ENCODE measurements at places on chromosomes 6 and 20.

DNA sequence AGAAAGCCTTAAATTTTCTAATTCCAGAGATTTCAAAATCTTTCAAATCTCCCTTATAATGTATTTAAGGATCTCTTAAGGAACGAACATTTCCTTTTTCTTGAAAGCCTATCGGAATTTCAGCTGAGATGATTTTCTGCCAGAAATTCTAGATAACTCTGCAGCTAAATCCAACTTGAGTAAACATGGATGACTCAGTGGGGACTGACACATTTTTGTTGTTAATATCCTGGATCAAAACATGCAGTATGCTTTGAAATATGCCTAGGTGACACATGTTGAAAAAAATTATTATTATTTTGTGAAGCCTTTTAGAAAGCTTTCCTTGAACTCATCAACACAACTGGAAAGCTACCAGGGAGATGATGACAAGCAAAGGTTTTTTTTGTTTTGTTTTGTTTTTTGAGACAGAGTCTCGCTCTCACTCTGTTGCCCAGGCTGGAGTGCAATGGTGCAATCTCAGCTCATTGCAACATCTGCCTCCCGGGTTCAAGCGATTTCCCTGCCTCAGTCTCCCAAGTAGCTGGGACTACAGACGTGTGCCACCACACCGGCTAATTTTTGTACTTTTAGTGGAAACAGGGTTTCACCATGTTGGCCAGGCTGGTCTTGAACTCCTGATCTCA is 140.1 kb upstream of the SNX9 start:
- no peak for DNase-seq

- no peak for DNase-seq
These were observed 455.3 kb downstream of the HACE1 start for GRCh38 chr6:104404377-104404776.

DNA sequence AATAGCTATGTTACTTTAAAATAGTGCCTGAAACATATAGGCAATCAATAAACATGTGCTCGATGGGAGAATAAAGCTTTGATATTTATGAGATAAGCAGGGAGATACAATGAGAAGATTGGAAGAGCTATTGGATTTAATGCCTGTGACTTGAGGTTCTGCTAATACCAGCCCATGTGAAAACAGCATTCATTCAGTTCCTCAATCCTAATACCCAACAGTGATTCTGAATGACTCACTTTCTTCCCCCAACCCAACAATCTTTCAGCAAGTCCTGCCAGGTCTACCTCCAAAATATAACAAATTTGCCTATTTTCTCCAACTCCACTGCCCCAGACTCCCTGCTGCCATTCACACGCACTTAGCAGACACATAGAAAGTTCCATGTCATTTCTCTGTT is 26.6 kb upstream of the KLHL31 start:
- no peak for DNase-seq

GRCh38 chr20:59365611-59366285 is 65.3 kb downstream of the EDN3 start:
- DNase-seq, result no peak

DNA sequence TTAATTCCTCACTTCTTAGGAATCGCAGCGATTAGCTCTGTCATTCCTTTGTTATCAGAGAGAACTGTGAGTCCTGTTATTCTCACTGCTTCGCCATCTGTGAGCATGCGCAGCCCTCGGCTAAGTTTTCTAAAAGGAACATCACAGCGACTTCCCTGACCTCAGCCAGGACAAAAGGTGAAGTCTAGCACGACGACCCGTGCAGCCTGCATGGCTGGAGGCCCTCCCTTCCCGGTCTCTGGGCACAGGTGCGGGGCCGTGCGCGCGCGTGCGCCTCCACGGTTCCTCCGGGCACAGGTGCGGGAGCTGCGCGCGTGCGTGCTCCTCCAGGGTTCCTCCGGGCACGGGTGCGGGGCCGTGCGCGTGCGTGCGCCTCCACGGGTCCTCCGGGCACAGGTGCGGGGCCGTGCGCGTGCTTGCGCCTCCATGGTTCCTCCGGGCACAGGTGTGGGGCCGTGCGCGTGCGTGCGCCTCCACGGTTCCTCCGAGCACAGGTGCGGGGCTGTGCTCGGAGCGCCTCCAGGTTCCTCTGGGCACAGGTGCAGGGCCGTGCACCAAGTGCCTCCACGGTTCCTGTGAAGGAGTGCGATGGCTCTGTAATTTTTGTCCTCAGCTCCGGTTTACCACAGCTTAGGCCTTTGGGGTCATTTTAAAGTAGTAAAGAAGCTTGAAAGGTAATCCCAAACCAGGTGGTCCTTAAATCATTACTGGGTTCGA is 212.3 kb downstream of the ERMARD start:
- no peak for DNase-seq

- peak; percentile 19 for DNase-seq
These were observed 11.7 kb downstream of the OSER1 start for GRCh38 chr20:44198872-44199271.

- DNase-seq, result no peak
These were observed 78.4 kb upstream of the MLN start for GRCh38 chr6:33882154-33882553.

- no peak for DNase-seq
These were observed 10.4 kb downstream of the RPL7L1 start for GRCh38 chr6:42889815-42890214.

DNA sequence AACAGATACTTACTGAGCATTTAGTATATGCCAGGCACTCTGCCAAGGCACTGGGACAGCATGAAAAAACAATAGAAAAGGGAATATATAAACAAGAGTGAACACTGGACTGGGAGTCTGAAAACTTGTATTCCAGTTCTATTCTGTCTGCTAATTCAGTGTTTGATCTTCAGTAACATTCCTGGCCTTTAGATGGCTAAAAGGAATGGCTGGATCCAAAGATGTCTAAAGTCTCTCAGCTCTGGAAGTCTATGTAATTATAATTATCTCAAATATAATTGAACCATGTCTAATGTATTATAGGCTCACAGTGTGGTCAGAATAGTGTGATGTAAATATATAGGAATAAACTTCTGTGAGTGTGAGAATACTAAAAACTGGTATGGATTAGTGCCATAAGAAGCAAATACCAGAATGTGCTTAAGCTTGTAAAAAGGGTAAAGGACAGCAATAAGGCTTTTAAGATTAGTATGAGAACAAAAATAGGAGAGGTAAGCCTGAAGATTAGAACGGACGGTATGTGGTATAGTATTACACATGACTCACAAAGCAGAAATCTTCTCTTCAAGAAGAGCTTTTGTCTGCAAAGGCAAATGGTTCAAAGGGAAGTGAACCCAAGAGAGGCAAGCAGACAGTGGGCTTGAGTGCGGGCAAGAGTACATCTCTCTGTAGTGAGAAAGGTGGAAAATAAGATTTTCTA is 68.5 kb downstream of the TMEM200A start:
- DNase-seq, result no peak

GRCh38 chr20:34874094-34874654 is 1.5 kb upstream of the GGT7 start:
- DNase-seq, result peak; percentile 44

DNA sequence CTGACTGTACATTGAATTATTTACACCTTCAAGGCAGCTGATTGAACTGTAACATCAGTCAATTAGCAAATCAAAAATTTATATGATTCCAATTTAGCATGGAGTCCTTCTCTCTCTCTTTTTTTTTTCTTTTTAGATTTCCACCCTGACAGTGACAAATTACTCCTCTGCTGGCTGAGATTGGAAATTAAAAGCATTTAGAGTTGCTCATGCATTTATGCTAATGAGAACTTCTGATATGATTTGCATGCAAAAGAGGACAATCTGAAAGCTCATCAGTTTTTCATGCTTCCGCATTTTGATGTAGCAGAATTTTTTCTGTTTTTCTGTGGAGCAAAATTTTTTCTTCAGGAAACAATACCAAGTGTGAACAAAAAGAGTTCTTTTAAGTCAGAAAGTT is 130.5 kb upstream of the NOX3 start:
- DNase-seq, result no peak

GRCh38 chr20:46040902-46041535 is 12.0 kb downstream of the SLC12A5 start:
- DNase-seq, result no peak

- DNase-seq, result no peak
These were observed 227.1 kb downstream of the SLC35F1 start for GRCh38 chr6:118134206-118134605.

DNA sequence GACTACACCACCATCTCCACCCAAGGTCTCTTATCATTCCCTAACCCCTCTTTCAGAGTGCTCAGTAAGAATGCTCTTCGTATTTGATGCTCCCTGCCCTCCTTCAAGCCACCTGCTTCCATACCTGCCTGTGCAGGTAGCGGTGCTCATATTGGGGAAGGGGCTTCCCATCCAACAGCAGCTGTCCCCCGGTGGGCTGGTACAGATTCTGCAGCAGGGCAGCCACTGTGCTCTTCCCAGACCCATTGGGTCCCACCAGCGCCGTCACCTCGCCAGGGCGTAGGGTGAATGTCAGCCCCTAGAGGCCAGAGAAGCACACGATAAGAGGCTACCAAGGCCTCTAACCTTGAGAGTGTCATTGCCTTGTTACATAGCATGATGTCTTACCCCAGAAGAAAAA is 3.9 kb upstream of the PSMB8 start:
- DNase-seq, result no peak

DNA sequence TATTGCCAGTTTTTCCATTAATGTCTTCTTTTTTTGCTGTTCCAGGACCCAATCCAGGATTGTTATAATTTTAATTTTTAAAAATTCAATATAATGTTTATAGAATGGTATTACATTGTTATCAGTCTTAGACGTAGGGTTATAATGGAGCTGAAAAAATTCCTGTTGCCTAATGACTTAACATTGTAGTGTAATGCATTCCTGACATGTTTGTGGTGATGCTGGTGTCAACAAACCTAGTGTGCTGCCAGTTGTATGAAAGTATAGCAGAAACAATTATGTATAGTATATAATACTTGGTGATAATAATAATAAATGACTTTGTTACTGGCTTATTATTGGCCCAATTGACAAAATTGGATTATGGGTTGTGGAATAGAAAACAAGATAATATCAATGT is 30.4 kb downstream of the KIZ start:
- DNase-seq, result no peak

GRCh38 chr20:61746781-61747180 is 318.9 kb downstream of the TAF4 start:
- no peak for DNase-seq

DNA sequence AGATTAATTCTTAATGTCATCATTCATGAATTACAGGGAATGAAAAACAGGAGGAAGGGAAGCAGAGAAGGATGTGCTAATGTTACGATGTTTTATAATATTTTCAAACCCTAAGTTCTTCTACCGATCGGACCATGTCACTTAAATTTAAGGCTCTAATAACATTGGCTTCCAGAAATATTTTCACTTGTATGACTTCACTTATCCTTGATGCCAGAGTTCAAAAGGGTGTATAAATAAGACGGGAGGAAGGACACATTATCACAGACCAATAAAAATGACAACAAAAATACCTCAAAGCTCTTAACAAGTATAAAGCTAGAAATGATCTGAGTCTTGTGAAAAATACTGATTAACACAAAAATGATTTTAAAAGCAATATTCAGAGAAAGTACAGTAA is 370.4 kb upstream of the CITED2 start:
- DNase-seq, result no peak

GRCh38 chr6:112485120-112485826 is 138.1 kb downstream of the RFPL4B start:
- DNase-seq, result no peak

GRCh38 chr20:62367136-62367632 is at the start of gene LAMA5:
TSS of gene LAMA5 (minus strand) at chr20:62367312. CDS start at chr20:62367245, 67 bp downstream.
- DNase-seq, result no peak

- no peak for DNase-seq
These were observed 136.7 kb upstream of the CNR1 start for GRCh38 chr6:88302769-88303225.

DNA sequence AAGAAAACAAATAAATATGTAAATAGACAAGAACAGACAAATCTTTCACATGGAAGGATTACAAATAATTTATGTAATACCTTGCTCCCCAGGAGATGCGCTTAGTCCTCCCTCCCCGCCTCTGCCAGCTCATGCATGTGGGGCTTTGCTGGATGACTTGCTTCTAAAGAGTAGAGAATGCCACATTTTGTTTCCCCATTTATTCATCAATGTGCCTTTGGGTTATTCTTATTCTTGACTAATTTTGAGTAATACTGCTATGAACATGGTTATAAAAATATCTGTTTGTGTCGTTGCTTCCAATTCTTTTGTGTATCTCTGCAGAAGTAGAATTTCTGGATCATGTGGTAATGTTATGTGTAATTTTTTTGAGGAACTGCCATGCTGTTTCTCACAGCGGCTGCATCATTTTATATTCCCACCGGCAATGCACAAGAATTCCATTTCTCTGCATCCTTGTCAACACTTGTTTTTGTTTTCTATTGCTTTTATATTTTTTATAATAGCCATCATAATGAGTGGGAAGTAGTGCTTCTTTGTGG is 23.8 kb upstream of the DUSP22 start:
- no peak for DNase-seq
